Stimulated activated CD4-positive, alpha-beta T cell treated with anti-CD3 and anti-CD28 coated beads, Interleukin-12 subunit alpha, Interleukin-12 subunit beta, amount 100 ng/mL, for 24 hours (primary cell): ENCODE measurements at places on chromosomes 13 and 19.

DNA sequence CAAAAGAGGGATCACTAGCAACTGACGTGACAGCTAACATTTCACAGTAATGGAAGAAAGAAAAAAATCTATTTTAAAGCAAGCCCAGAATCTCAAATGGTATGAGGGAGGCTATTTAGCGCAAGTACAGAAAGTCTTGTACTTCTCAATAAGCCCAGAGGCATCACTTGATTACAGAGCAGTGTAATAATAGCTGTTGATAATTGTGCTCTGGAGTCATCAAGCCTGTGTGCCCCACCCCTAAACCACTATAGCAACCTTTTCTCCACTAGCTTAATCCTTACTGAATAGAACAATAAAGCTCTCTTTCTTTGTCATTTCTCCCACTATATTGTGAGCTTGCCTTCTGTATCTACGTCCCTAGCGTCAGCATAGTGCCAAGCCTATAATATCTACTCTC is 56.6 kb downstream of the FREM2 start:
- DNase-seq, result no peak

DNA sequence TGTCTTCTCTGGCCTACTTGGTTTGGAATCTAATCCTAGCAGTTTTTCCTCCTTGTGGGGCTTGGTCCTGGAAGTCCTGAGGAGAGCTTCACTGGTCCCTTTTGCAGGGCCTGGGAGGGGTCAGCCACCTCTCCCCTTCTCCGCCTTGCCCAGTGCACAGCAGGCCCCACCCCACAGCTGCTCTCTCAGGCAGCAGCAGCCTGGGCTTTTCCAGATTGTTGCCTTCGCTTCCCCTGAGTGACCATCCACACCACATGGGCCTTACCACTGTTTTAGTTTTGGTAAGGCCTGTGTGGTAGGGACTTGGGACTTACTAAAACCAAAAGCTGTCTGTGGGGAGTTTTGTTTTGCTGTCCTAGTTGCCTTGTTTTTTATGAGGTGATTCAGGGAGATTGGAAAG is 11.5 kb downstream of the MPHOSPH8 start:
- DNase-seq, result no peak

GRCh38 chr19:46861691-46862502 is 1.1 kb downstream of the ARHGAP35 start:
- no peak for DNase-seq

DNA sequence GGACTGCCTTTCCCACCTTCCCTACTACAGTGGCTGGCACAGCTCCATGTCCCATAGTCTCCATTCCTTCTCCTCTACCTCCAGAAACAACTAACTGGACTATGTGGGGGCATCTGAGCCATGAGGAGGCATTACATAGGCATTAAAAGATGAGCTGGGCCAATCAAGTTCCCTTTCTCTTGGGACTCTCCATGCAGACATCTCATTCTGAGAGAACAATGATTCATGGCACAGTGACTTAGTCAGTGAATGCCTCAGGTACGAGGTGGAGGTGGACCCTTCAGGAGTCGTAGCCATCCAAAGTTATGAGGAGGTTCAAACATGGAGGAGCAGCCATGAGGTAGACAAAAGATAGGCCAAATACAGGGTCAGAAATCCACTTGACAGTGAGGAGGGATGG is 70.0 kb downstream of the GPC6 start:
- no peak for DNase-seq

DNA sequence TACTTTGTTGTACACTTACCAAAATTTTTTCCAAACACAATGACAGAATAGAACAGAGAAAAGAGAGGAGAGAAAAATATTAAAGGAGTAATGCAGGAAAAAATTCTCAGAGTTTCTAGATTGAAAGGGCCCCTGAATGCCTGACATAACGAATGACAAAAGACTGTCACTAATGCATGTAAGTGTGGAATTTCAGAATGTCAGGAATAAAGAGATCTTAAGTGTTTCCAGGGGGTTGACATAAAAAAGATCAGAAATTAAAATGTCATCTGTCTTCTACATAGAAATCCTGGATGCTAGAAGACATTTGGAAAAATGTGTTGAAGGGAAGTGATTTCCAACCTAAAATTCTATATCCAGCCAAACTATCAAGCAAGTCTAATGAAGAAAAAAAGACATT is 27.2 kb downstream of the TEX26 start:
- DNase-seq, result no peak

DNA sequence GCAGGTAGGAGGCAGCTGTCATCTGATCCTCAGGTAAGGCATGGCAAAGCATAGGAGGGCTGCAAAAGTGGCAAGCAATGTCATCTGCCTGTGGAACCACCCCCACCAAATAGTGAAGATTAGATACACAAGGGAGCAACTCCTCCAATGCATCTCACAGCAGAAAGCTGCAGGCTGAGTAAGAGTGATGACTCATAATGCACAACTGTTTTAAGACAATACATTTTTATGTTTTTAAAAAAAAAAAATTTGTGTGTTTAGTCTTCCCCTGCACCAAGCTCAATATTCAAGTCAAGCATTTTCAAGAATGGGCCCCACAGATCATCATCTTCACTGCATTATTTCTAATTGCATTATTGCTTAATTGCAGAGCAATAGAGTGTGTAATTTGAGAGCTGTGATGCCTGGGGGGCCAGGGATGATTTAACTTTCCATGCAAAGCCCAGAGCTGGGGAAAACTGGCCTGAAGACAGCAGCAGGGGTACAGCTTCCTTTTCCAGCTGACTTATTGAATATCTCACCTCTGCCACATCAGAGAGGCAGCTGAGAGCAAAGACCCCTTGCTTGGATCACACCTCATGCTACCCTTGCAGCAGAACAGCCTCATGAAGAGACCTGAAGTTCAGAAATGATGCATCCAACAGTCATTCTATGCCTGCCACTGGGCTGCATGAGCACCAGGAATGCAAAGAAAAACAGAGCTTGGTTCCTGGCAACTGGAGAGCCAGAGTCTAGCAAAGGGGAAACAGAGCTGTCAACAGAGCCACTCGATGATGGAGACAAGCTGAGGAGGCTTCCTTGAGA is 22.7 kb upstream of the POP4 start:
- DNase-seq, result no peak

DNA sequence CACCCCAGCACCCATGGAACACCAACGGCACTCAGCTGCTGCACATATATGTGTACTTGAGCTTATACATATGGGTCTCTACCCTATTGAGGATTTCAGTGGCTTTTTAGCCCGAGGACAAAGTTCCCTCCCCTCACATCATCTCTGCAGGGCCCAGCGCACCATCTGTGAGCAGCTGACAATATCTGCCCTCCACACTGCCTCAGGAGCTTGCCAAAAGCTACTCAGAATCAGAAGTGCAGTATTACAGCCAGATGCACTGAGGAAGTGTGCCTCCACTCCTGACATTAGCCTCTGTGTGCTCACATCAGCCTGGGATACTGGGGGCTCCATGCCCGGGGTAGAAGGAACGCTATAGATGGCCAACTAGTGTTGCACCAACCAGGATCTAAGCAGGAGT is 903.9 kb downstream of the UQCRFS1 start:
- DNase-seq, result no peak

DNA sequence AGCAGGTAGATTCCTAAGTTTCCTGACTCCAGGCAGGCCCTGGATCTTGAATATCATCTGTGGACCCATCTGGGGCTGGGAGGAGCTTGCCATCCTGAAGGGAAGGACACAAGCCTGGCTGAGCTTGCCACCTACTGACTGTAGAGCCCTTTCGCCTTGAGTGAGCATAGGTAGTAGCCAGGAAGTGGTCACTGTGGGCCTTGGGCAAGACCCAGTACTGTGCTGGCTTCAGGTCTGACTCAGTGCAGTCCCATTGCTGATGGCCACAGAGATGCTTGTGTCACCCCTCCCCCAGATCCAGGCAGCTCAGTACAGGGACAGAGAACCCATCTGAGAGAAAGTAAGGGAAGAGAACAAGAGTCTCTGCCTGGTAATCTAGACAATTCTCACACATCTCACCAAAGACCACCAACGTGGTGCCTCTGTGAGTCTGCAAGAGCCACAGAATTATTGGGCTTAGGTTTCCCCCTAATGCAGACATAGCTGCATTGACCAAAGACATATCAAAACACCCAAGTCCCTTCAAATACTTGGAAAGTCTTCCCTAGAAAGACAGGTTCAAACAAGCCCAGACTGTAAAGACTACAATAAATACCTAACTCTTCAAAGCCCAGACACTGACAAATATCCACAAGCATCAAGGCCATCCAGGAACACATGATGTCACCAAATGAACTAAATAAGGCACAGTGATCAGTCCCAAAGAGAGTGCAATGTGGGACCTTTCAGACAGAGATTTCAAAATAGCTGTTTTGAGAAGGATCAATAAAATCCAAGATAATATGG is 108.2 kb upstream of the WASF3 start:
- DNase-seq, result no peak

DNA sequence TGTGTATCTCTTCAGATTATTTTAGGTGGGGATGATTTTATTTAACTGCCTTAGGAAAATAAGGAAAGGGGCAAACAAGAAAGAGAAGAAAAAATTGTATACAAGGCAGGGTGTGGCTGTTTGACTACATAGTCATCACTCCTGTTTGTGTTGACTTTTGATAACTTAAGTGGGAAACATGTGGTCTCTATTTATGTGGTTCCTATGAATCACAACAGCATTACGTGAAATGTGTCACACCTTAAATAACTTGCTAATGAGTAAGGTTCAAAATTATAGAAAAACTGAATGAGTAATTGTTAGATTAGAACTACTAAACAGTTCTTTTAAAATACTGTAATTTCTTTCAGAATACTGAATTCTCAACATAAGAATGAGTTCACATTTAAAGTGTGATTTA is 69.3 kb downstream of the LMO7 start:
- DNase-seq, result no peak

GRCh38 chr13:99299920-99300341 is 7.3 kb downstream of the GPR183 start:
- DNase-seq, result no peak

GRCh38 chr19:1425102-1425837 is 12.9 kb upstream of the RPS15 start:
- no peak for DNase-seq
